DMS79 treated with DMSO at 0.1 percent for 48 hours (cell line): ENCODE measurements at places on chromosomes 4 and X.

DNA sequence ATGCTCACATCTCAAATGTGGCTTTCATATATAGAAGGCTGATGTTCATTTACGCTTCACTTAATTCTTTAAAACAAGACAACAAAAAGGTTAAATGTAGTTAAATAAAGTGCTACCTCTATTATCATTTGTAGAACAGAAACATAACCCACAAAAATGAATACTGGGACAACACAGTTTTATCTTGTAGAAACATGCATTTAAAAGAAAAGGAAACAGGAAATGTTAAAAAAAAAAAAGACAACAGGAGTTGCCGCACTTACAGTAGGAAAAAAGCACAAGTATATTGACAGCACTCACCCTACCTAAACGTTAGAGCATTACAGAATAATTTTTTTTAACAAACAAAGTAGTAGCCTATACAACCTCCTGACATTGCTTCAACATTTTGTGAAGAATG, 4.8 kb downstream of the THOC2 start:
- DNase-seq, result no peak

GRCh38 chr4:123830930-123831329, 434.3 kb downstream of the SPRY1 start:
- DNase-seq, result no peak

GRCh38 chr4:175651756-175652310, 160.2 kb downstream of the GPM6A start:
- no peak for DNase-seq

DNA sequence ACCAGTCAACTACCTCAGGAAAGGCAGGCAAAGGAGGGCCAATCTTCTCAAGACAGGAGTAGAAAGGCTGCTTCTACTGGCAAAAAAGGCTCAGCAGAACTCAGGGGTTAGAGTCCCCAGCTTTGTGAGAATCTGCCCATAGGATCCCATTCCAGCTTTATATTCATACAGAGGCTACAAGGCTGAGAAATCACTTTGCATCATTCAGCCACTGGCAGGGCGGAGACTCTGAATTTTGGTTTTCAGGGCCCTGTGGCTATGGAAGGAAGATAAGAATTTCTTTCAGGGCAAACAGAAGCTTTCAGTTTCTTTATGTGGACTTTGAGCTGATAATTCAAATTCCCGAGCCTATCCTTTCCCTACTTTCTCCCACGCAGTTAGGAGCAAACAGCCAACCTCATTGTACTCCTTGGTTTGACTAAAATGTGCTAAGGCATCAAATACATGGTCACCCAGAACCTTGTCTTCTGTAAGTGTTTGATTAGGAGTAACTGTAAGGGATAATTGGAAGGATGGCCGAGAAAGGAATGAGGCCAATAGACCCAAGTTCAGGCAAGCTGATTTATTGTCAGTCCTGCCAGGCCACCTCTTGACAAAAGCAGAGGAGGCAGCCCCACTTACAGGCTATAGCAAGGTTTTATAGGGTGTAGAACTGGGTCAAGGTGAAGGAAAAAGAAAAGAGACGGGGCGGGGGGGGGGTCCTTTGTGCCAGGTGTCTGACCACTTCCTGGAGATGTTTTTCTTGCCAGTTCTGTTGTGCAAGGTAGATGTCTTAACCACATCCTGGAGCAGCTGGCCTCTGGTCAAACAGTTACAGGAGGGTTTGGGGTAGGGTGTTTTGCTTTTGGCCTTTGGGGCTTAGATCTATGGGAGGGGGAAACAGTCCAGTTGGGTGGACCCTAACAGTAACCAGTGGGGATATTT, 165.3 kb upstream of the PPP1R2C start:
- no peak for DNase-seq

DNA sequence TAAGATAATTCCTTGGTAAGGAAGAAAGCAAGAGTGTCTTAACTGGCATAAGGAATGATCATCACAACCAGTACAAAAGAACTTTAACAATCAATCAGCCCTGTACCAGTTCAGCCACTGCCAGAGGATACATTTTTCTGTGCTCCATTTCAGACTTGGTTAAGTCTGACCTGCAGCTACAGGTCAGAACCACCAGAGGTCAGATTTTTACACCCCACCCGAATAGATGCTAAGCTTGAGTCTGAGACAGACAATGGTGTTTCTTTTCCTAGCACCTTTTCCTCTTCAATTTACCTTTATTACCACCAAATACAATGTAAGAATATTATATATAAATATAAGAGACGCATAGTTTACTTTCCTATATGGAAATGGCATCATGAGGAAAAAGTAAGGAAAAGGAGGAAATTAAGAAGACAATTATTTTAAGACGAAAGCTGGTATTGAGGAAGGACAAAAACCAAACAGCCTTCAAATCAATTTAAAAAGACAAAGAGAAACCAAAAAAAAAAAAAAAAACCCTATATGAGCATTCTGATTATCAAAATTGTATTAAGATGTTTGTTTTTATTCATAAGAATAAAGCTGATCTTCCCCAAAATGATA, 215.3 kb upstream of the TTC29 start:
- DNase-seq, result no peak

GRCh38 chrX:85114171-85114570, 110.5 kb downstream of the APOOL start:
- no peak for DNase-seq

- no peak for DNase-seq
Measured at GRCh38 chrX:123971982-123972381, 10.5 kb downstream of the STAG2 start.

DNA sequence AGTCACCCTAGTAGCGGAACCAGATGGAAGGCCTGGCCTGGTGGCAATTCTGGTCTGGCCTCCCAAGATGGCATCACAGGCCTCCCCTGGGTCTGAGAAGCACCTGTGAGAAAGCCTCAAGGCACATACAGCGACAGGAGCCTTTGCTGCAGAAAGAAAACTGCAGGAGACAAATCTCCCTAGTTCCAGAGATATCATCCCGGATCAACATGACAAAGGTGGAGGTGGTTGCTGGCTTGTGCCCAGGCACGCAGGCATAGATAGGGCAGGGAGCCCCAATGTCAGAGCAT, 93.6 kb downstream of the BCOR start:
- no peak for DNase-seq

GRCh38 chr4:101792056-101792590, 1.6 kb downstream of the BANK1 start:
- DNase-seq, result no peak

GRCh38 chr4:139367421-139368090, 65.3 kb upstream of the NDUFC1 start:
- no peak for DNase-seq

DNA sequence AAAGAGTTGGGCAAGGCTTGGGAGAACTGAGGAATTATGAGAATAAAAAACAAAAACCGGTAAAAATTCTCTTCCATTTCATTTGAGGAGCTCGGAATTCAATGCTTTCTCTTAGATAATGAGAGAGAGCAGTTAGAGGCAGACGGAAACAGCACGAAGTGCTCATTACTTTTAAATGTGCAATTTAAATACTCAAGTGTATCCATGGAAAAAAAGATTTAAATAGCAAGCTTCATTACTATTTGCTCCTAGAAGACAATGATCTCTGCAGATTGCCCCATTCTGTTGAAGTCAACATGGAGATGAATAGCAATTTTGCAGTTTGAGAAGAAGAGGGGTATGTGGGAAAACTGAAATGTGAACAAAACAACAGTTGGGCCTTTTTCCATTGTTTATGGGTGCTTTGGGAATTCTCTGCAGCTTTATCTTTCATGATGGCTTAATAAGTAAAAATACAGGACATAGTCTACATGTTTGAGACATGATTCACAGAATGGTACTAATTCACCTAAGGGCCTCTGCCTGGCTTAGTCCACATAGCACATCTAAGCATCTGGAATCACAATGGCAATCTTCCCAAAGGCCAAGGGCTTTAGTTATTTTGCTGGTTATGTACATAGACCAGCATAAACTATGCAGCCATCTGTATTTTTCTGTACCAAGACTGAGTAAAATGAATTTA, 512.7 kb upstream of the FAT1 start:
- DNase-seq, result no peak

- DNase-seq, result no peak
Measured at GRCh38 chrX:8044947-8045346, 117.7 kb upstream of the PNPLA4 start.

DNA sequence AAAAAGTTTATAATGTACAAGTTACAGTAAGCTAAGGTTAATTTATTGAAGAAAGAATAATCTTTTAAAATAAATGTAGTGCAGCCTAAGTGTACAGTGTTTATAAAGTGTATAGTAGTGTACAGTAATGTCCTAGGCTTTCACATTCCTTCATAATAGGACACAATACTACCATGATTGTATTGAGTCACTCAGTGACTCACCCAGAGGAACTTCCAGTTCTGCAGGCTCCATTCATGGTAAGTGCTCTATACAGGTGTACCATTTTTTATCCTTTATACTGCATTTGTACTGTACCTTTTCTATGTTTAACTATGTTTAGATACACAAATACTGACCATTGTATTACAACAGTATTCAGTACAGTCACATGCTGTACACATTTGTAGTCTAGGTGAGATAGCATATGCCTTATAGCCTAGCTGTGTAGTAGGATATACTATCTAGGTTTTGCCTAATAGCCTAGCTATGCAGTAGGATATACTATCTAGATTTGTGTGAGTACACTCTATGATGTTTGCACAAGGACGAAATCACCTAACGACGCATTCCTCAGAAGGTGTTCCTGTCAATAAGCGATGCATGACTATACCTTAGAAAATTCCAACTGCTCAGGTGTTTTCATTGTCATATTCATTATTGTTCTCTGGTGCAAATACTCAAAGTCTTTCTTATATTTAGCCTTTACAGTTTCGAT, 5.5 kb upstream of the TMEM255A start:
- DNase-seq, result no peak

DNA sequence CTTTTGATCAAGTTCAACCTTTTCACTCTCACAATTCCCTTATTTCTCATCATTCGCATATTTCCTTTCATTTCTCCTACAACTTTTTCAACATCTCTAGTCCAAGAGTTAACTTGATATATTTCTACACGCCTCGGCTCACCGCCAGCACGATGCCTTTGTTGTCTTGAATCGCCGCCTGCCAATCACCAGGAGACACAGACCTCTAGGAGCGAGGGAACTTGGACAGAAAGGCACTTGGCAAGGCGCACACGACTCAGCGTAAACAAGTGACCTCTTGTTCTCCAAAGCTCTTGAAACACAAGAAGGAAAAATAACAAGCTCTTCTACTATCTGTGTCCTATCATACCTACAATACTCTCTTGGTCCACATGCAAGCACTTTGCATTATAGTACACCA, 27.1 kb upstream of the RBMX start:
- DNase-seq, result peak; percentile 20

- DNase-seq, result no peak
Measured at GRCh38 chr4:31422006-31422405, 701.8 kb downstream of the PCDH7 start.

- no peak for DNase-seq
Measured at GRCh38 chrX:49192722-49193328, 6.7 kb upstream of the PRICKLE3 start.

DNA sequence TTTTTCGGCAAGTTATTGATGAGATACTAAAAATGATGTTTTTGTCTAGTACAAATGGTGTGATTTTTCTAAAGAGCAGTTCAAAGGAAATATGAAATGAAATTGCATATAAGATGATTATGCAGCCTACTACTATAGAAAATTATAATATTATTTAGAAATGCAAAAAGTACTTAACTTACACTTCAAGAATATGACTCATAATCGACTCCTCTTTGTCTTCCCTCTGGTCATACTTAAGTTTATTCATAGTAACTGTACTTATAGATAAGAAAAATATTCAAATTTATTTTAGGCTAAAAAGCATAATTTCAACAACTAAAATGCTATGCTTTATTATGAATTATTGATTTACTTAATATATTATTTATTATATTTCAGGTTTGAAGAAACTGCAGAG, 33.2 kb downstream of the CEP44 start:
- DNase-seq, result no peak

DNA sequence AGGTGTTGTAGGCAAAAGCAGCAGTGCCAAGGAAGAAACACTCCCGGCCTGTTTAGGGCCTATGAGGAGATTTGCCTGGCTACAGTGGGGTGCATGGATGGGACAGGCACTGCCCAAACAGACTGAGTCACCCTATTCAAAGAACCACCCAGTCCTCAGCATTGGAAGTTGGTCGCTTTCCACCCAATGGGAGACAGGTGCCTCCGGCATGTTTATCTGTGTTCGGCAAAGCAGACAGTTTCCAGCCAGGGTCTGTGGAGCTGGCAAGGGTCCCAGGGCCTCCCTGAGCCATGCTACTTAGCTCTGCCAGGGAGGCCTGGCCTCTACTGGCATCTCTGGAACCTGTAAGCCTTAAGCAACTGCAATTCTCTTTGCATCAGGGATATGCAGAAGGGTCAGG, 165.1 kb upstream of the ATP6AP2 start:
- no peak for DNase-seq

DNA sequence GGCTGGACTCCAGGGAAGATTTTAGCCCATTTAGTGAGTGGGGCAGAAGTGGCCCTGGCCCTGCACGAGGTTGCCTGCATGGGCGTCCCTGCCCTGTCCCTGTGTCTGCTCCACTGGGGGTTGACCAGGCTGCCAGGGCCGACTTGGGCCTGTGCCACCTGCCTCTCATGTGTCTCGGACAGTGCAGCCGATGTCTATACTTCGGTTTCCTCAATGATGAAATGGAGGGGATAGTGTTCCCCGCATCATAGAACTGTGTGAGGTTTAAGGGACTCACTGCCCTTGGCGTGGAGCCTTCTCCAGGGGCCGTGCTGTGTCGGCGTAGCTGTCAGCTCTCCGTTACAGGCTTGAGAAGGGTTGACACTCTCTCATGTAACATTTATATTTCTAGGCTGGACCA, 27.0 kb upstream of the MSANTD1 start:
- no peak for DNase-seq

DNA sequence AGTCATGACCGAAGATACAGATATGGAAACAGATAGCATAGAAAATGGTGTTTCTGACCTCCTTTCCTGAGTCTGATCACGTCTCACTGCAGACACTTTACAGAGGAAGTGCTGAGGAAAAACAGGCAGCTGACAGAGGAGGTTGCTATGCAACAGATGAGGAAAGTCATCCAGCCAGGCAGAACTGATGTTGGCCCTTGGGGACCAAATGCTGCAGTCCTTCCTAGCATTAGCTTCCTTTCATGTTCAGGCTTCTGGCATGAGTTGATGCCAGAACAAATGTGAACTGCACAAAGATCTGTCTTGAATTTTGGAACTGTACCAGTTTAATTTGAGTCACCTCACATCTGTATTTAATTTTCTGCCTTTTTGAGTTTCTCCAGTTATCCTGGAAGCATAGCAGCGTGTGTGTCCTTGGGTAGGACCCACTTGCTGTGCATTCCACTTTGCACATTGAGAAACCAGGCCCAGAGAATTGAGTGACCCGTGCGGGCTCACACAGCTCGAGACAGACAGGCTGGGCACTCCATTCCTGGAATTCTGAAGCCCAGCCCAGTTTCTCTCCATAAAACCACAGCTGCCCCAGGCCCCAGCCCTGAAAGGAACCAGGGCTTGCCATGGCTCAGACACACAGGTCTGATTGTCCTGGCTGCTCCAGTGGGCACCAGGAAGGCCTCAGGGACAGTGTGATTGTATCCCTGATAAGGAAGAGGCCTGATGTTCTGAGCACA, 1.4 kb upstream of the MAGED1 start:
- peak; percentile 34 for DNase-seq

GRCh38 chrX:100609591-100609990, 24.9 kb downstream of the TNMD start:
- DNase-seq, result no peak
